K562 (cell line): ENCODE measurements at places on chromosomes 3 and 15.
A peak's percentile ranks its signal among the peaks of the same experiment; 100 is the strongest.

DNA sequence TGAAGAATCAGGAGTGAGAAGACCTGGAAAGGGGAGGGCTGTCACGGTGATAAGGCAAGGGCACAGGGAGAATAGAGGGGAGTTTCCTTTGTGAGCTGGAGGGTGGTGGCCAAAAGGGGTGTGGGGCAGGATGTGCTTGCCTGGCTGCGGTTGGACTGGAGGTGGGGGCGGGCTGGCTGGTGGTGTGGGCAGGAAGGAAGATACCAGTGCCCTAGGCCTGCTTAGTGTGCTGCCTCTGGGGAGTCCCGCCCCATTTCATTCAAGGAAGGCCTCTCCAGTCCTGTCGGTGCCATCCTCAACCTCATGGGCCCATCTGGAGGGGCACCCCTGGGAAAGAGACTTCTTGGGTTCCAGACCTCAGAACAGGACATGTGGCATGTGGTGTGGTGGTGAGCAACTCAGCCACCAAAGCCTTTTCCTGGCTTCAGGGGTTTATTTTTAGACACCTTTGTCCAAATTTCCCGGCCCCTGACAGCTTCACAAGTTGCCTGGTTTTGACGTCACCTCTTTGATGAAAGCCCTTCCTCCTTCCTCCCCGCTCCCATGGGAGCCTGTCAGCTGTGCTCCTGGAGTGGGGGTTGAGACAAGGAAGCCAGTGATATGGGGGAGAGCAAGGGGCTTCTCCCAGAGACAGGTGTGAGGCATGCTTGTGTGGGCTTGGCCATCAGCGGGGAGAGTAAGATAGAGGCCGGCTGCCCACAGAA, 15.6 kb downstream of the TEX264 start:
- peak; percentile 43 for DNase-seq

- DNase-seq = no peak
Observed at GRCh38 chr3:153657461-153657860, 463.7 kb upstream of the ARHGEF26 start.

DNA sequence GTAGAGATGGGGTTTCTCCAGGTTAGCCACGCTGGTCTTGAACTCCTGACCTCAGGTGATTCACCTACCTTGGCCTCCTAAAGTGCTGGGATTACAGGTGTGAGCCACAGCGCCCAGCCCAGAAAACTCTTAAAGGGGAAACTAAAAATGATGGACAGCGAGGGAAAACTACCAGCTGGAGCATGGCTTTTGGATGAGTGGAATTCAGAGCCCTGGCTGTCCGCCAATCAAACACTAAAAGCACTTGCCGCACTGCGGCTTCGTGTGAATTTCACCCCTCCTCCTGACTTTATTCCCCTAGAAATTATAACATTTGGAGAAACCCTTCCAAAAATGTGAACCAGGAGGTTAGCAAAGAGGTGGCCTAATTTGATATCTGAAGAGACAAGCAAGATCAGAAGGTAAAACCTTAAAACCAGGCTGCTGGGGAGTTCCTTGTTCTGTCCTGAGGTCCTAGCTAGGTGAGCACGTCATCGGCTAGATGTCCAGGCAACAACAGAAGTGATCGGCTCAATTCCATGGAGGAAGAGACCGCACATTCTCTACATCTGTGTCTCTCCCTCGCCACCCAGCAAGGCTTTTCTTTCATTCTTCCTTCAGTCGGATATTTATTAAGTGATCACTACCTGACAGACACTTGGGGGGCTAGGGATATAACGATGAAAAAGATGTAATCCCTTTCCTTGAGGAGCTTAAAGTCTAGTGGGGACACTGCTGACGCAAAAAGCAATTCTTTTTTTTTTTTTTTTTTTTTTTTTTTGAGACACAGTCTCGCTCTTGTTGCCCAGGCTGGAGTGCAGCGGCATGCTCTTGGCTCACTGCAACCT, 1.7 kb downstream of the TM4SF19 start:
- peak; percentile 24 for DNase-seq

GRCh38 chr3:197431346-197431910, 124.3 kb downstream of the BDH1 start:
- DNase-seq = no peak

- peak; percentile 80 for DNase-seq
Observed at GRCh38 chr3:141308588-141309218, 59.6 kb upstream of the ZBTB38 start.

DNA sequence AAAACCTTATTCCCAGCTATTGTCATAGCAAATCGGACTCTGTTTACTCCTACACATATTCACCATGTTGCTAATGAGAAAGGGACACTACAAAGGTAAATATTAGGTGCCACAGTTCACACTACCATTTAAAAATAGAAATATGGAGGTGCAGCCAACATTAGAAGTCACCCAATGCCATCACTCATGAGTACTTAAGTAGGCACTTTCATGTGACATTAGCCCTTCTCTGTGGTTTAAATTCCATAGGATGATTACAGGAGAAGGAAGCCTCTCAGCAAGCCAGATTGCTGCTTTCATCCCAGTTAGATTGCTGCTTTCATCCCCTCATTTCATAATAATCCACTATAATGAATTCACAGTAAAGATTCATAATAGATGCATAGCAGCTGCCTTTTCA, 376.8 kb upstream of the ALCAM start:
- DNase-seq = no peak

DNA sequence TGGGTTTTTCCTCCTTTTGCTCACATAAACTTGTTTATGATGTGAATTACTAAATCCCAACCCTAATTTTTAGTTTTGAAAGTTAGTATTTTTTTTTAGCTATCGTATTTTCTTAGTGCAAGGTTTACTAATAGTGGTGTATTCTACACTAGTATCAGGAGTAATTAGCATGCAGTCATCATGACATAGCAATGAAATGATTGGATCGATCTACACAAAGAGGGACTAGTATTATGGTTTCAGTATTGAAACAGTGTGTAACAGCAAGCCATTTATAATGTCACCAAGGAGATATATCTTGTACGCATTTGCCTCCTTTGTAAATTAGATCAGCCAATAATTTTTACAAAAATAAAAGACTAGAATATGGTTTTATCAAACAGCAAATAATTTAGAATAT, 38.7 kb downstream of the RNF111 start:
- DNase-seq = no peak

GRCh38 chr15:89112341-89112971, 24.2 kb downstream of the ABHD2 start:
- DNase-seq = no peak

GRCh38 chr15:40796512-40796911, 10.4 kb upstream of the ZFYVE19 start:
- DNase-seq = no peak

- no peak for DNase-seq
Observed at GRCh38 chr3:34001022-34001421, 202.6 kb downstream of the PDCD6IP start.

GRCh38 chr3:108513961-108514360, 3.6 kb upstream of the MYH15 start:
- DNase-seq = no peak

DNA sequence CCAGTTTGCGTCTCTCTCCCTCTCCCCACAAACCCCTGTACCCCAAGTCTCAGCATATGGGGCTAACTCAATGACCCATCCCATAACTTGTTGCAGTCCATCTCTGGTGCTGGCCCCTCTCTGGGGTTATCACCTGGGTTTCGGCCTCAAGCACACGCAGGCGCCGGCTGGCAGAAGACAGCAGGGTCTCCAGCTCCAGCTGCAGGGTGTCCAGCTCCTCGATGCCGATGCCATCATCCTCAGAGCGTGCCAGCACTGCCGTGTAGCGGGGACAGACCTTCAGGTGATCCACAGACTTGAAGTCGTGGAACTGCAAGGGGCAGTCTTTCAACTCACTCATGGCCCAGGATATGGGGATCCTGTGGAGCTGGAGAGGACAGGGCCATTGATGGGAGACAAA, 1.1 kb downstream of the TADA3 start:
- DNase-seq = no peak

- no peak for DNase-seq
Observed at GRCh38 chr15:78012643-78013077, 64.9 kb downstream of the TBC1D2B start.

DNA sequence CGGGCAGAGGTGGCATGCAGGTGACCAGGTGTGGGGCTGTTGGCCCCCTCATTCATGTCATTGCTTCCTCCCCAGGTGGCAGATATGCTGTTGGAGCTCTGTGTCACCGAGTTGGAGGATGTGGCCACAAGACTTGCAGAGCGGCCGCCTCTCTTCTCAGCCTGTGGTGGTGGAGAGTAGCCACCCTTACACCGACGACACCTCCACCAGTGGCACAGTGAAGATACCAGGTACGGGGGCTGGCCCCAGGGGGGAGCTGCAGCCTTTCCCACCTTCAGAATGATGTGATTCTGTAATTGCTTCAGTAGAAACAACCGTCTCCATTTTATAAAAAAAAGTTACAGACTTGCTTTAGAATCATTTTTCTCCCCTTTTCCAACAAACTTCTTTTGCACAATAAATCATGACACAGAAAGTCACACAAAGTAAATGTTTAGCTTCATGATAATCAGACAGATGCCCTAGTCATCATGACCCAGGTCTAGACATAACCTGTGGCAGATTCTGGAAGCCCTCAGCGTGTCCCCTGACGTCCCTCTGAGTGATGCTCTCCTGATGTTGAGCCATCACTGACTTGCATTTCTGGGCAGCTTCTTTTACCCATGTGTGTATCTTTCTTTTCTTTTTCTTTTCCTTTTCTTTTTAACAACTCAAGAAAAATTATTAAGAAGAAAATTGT, 76.0 kb upstream of the FAN1 start:
- no peak for DNase-seq

- DNase-seq = no peak
Observed at GRCh38 chr3:21645121-21645897, 105.7 kb downstream of the ZNF385D start.

DNA sequence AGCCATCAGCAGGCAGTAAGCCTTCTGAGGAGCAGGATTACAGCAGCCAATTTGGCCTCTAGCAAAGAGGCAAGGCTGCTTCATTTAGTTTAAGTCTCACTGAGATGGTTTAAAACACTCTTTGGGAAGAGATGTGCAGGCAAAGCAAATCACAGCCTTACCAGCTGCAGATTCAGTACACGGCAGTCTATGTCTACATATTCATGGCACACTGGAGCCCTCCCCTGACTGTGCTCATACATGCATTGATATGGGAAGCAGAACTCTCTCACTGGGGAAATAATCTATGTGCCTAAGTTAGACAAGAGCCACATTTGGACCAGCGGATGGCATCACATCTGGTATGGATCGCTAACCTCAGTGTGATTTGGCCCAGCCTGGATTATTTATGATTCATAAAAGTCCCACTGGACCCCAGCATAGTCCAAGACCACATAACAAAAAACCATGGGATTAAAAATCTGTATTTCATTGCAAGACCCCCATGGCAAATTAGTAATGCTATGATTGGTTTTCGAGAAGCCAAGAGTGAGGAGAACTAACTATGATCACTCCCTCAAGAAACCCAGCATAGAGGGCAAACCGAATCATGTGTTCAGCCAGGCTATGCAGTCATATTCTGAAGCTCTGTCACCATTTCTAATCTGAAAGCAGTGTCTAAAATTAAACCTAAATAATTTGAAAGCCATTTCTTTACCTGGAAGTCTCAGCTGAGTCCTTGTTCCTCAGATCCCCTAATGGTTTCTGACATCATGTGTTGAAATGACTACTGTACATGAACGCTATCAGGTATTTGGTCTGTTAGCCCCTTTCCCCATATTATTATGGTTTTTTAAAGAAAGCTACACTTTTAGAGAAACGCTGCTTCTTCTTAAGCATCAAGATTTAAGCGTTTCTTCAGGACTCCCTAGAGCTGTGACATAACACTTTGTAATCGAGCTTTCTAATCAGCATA, 1.2 kb downstream of the PRICKLE2 start:
- no peak for DNase-seq

DNA sequence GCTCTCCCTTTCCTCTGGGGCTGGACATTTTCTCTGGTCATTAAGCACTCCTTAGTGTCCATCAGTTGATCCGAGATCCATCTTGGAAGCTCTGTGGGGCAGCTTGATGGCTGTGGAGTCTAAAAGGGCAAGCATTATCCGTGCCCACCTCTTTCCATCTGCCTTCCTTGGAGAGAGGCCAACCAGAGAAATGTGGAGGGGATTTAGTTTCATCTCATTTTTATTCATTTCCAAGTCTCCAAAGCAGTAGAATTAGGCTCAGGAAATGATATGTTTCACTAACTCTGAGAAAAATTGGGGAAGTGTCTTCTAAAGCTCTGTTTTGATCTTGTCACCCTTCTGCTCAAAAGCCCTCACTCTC, 95.9 kb upstream of the KLHL25 start:
- DNase-seq = no peak

- no peak for DNase-seq
Observed at GRCh38 chr15:94125156-94125555, 106.2 kb upstream of the MCTP2 start.

DNA sequence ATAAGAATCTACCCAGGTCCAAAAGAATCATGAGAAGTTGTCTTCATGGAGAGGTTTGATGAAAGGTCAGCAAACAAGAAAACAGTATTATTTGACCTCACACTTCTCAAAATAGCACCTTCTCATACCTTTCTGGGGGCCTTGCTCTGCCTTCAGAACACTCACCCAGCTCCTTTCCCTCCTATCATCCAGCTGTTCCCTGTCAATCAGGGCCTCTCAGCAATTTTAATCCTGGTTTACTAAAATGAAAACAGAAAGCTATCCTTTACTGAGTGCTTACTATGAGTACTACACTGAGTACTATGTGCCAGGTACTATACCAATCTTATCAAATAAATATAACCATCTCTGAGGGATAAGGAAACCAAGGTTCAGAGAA, 138.6 kb downstream of the GAP43 start:
- DNase-seq = no peak

GRCh38 chr3:10466186-10466585, 39.2 kb downstream of the ATP2B2 start:
- no peak for DNase-seq

GRCh38 chr3:86989006-86989405, 1.9 kb downstream of the VGLL3 start:
- no peak for DNase-seq

DNA sequence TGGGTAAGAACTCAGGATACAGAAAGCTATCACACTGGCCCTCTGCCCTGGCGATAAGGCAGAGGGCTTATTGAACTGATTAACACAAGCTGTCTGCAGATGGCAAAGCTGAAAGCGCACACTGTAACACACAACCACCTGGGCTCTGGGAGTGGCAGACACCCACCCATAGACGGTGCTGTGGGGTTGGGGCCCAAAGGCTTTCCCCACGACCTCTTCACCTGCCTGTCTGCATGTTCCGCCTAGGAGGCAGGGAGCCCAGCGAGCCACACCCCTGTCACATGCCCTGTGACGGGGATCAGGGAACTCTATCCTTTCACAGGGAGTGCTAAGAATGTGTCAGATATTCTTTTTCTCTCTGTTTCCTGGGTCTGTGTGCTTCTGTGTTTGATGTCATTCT, 12.1 kb upstream of the TFG start:
- DNase-seq = no peak

DNA sequence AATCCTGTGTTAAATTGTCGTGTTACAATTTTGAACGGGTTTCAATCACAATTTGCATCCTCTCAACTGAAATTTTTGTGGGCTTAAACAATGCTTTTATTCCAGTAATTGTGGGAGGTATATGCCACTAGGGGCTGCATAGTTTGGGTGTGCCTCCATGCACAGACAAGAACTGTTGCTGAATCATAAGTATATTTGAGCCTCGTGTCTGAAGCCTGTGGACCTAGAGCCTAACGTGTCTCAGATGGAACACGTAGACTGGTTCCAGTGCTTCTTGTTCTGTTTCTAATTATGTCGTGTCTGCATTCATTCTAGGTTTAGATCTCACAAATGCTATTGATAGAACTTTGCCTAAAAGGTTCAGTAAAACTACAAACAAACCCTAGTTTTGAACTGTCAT, 363.4 kb downstream of the RBMS3 start:
- DNase-seq = no peak
